NCI-H524 (cell line): ENCODE measurements at places on chromosomes 3 and 15.

DNA sequence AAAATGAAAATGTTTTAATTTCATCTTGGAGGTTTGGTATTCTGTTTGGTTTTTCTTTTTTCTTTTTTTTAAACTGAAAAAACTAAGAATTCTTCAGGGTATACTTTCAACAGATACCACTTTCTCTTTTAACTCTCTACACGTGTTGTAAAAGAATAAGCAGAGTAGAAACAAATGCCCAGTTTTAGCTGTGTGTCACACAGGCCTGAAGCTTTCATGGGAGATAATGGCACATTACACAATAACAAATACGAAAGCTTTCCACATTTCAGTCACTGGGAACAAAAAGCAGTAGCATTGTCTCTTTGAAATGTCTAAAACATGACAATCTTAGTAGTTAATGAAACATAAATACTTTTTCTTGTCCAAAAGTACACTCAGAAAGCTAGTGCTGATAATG is 818.5 kb downstream of the TBL1XR1 start:
- no peak for DNase-seq

- no peak for DNase-seq
Measured at GRCh38 chr3:13260259-13261103, 159.6 kb downstream of the NUP210 start.

GRCh38 chr3:128439226-128439625 is 27.5 kb downstream of the DNAJB8 start:
- no peak for DNase-seq

- no peak for DNase-seq
Measured at GRCh38 chr15:57544848-57545480, 46.7 kb upstream of the MYZAP start.

DNA sequence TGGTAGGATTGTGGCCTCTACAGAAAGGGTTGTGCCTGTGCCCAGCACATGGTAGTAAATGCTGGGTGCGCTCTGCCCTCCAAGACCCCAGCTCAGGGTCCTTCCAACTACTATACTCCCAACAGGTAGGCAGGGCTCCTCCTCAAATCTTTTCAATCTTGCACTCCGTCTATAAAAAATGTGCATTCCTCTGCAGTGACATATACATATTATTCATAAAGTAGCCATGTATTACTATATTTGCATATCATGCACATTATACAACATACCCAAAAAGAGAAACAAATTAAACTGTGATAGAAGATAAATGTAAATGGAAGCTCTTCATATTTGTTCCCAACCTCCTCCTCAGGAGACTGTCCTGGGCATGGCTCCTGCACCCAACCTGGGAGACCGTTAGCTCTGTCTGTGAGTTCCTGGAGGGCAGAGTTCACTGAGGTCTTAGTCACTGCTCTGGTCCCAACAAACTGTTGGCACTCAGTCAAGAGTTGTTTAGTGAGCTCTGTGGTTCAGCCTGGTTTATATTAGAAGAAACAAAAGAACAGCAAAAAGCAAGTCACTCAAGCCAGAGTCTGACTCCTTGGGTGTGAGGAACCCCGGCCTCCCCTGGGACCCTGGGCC is 47.7 kb upstream of the GRIP2 start:
- DNase-seq, result no peak

GRCh38 chr15:73952913-73953750 is 26.9 kb downstream of the LOXL1 start:
- no peak for DNase-seq
